Naive thymus-derived CD4-positive, alpha-beta T cell (primary cell): ENCODE measurements at places on chromosomes 3 and 15. TPM values are rescaled to one million over a fixed set of nuclear protein-coding genes. Genes with fewer than 3 reads are reported as not detected.

- no peak for DNase-seq
Measured at GRCh38 chr15:89174476-89174875, 46.9 kb downstream of the RLBP1 start.

DNA sequence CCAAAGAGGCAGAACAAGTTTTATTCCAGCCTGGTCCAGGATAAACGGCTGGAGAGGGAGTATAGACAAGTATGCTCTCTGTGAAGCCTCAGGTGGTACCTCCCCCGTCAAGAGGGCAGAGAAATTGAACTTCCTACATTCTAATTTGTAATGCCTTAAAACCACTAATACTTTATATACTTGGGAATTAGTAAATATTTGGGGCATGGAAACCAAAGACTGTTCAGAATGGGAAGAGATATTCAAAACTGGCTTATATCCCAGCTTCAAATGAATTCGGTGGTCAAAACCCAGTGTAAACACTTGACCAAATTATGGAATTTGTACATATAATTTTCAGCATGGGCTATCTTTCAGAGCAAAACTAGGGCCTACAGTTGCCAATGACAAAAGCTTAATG is 122.6 kb downstream of the FBN1 start:
- DNase-seq: no peak

DNA sequence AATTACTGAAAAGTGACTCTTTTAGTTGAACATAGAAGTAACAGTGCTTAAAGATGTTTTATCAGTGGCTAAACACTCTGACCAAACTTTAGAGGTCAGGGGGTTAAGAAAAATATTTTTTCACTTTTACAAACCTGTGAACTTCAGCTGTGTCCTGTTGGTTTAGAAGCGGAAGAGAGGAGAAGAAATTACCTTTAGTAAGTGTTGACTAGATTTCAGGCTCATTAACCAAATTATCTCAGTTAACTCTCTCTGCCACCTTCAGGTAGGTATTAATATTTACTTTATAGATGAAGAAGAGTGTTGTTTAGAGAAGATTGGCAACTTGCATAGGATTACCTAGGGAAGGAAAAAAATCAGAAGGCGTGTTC is 151.9 kb upstream of the CMC1 start:
- no peak for DNase-seq

- no peak for DNase-seq
Measured at GRCh38 chr15:66897971-66898370, 167.4 kb upstream of the SMAD3 start.

DNA sequence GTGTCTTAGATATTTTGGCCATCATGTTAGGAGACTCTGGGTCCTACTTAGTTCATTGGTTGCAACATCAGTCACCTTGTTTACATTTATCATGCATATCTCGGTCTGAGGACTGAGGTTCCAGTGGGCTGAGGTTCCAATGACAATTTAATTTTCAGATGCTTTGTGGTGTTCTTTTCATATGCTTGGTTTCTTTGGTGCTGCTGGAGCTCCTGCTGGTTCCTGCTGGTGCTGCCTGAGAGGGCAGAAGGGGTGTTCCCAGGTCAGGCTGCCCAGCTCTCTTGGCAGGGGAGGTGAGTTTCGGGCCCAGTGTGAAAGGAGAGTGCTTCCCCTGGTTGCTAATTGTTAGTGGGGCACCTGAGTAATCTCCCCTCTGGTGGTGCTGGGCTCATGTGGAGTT is 6.9 kb upstream of the KLHL40 start:
- DNase-seq: no peak

DNA sequence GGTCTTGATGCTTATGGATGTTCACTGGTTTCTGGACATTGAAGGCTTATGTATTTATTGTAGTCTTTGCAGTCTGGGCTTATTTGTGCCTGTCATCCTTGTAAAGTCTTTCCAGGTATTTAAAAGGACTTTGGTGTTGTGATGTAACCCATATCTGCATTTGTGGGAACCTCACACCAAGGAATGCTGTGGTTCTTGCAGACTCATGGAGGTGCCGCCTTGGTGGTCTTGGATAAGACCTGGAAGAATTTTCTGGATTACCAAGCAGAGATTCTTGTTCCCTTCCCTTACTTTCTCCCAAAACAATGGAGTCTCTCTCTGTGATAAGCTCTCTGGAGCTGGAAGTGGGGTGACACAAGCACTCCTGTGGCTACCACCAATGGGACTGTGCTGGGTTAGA is 363.5 kb upstream of the NECTIN3 start:
- DNase-seq: no peak

Gene OR5K2
- not detected for total RNA-seq

Gene NANOGP8
- not detected for total RNA-seq
